ENCODE measurements at places on chromosomes 16 and 17.

GRCh38 chr17:33369876-33370275, 76.8 kb upstream of the ASIC2 start:
- DNase-seq: no peak

- no peak for DNase-seq
These were observed 147.4 kb downstream of the CDK5R1 start for GRCh38 chr17:32634167-32634566.

GRCh38 chr17:82752371-82753200, 721 bp downstream of the TBCD start:
- DNase-seq: peak; percentile 32

GRCh38 chr17:6350806-6351205, 84.1 kb downstream of the AIPL1 start:
- no peak for DNase-seq

DNA sequence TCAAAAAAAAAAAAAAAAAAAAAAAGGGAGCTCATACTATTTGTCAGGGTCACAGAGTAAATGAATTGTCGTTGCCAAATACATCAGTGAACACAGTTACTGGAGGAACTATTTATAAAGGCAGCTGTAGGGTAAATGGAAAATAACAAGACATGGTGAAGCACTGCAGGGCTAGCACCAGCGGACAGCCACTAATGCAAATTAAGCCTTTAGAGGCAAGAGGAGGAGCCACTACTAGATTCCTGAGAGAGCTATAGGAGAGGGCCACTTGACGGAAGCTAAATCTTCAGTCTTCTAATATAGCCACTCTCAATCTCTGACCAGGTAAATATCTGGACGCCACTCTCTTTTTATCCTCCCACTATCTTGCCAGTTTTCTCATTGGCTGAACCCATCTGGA, 801.2 kb upstream of the GOT2 start:
- no peak for DNase-seq

Data from astrocyte of the spinal cord (primary cell).